H1 (cell line): ENCODE measurements at places on chromosomes 3 and 15.

GRCh38 chr15:58529041-58529440 is 97.2 kb downstream of the LIPC start:
- DNase-seq: no peak
- no peak overlapping the region for H3K4me3 ChIP-seq
- no peak overlapping the region for H3K27ac ChIP-seq
- H3K4me1 ChIP-seq: no peaks in the 10 kb centered on the region
- no peaks in the 10 kb centered on the region for H3K36me3 ChIP-seq

DNA sequence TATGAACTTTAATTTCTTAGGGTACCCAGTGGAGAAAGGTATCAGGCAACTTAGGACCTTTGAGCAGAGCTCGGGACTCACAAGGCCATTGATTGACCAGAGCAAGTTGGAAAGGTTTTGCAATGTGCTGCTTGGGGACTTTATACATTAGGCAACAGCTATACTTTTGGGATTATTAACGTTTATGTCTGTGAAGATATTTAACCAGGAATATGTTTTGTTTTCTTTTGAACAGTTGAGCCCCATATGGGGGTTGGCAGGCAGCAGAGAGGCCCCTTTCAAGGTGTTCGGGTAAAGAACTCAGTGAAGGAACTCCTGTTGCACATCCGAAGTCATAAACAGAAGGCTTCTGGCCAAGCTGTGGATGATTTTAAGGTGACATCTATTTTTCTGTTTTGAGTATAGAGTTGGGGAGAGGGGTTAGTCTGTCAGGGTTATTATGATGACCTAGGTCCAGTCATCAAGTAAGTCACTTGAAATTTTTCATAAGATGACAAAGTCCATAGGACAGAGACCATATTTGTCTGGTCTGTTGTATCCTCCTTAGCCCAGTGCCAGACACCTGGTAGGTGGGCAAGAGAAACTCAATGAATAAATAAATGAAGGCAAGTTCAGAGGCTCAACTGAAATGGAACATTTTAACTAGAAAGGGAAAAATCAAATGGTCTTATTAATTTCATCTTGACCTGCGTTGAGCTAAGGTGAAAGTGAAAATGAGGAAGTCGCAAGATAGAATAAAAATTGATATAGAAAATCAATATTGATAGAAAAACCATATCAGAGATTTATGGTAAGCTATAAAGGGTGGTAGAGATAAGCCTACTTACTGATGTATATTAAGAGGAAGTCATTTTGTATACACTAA is 2.8 kb downstream of the NFKBIZ start:
- H3K27ac ChIP-seq: no peak overlapping the region
- no peaks in the 10 kb centered on the region for H3K27me3 ChIP-seq
- no peak for DNase-seq
- H3K4me1 ChIP-seq: peaks cover 9% of the 10 kb centered on the region

DNA sequence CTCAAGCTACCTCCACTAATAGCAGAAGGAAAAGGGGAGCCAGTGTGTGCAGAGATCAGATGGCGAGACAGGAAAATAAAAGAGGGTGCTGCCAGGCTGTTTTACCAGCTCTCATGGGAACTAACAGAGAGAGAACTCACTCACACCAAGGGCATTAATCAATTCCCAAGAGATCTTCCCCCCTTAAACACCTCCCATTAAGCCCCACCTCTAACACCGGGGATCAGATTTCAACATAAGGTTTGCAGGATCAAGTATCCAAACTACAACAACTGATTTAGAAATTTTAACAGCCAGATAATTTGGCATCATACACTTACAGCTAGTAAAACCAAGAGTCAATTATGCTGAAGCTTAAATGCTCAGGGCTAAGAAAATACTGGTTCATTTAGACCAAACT is 18.9 kb downstream of the CD200 start:
- H3K27ac ChIP-seq: no peak overlapping the region
- no peak for DNase-seq
- H3K36me3 ChIP-seq: peaks cover 46% of the 10 kb centered on the region
- no peaks in the 10 kb centered on the region for H3K27me3 ChIP-seq
- H3K4me1 ChIP-seq: peaks cover 15% of the 10 kb centered on the region
- H3K4me3 ChIP-seq: no peak overlapping the region

DNA sequence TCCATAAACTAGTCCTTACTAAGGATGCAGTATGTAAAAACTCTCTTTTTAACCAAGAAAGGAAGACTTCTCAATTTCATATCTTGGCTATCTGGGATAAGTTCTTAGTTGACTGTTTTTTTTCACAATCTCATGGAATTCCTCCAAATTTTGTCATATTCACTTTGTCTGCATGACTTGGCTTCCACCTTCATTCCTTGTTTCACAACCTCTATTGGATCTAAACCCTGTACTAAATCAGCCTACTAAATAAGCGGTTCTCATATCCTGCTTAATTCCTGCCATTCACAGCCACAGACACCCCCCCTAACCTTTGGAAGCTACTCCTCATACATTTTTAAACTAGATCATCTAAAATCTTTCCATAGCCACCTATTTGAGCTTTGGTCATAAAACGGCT is 370.6 kb upstream of the NAALADL2 start:
- H3K36me3 ChIP-seq: no peaks in the 10 kb centered on the region
- H3K27ac ChIP-seq: no peak overlapping the region
- no peaks in the 10 kb centered on the region for H3K27me3 ChIP-seq
- H3K4me1 ChIP-seq: no peaks in the 10 kb centered on the region
- DNase-seq: no peak
- no peak overlapping the region for H3K4me3 ChIP-seq

DNA sequence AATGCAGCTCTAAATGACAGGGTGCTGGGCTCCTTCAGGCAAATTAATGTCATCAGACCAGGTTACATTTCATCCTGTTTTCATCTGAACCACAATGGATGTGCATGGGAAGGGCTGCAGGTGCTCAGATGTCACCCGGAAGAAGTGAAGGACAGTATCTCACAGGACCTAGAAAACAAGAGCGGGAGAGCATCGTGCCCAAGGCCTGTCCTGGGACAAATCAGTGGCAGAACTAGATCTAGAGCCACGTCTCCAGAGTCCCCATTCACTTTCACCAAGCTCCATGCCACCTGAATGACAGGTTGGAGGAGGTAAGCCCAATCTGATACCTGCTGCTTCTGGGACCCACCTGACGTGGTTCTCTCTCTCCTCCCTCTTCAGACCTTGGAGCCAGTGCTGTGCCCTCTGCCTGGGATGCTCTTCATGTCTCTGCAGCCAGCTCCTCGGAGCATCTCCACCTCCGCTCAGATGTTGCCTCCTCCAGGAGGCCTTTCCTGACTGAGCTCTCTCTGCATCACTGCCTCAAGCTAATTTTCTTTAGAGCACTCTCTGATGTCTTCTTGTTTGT is 77.3 kb downstream of the CPN2 start:
- no peak overlapping the region for H3K27ac ChIP-seq
- H3K4me1 ChIP-seq: peaks cover 26% of the 10 kb centered on the region
- no peak overlapping the region for H3K4me3 ChIP-seq
- H3K36me3 ChIP-seq: no peaks in the 10 kb centered on the region
- peaks cover 4% of the 10 kb centered on the region for H3K27me3 ChIP-seq

- no peaks in the 10 kb centered on the region for H3K36me3 ChIP-seq
- H3K4me1 ChIP-seq: peaks cover 4% of the 10 kb centered on the region; the same call in 1 of the 2 replicates
- H3K4me3 ChIP-seq: no peak overlapping the region
- H3K27me3 ChIP-seq: no peaks in the 10 kb centered on the region
- no peak for DNase-seq
Measured at GRCh38 chr3:38173834-38174418, 8.6 kb downstream of the OXSR1 start.

GRCh38 chr15:92625251-92625980 is 30.2 kb downstream of the FAM174B start:
- H3K4me1 ChIP-seq: peaks cover 3% of the 10 kb centered on the region
- no peaks in the 10 kb centered on the region for H3K36me3 ChIP-seq
- no peak for DNase-seq

- H3K4me1 ChIP-seq: peaks cover 2% of the 10 kb centered on the region; the same call in 1 of the 2 replicates
- no peaks in the 10 kb centered on the region for H3K36me3 ChIP-seq
- no peak for DNase-seq
- H3K4me3 ChIP-seq: no peak overlapping the region
- H3K27ac ChIP-seq: no peak overlapping the region
- no peaks in the 10 kb centered on the region for H3K27me3 ChIP-seq
Measured at GRCh38 chr3:129039271-129040038, 21.1 kb upstream of the GP9 start.

- no peaks in the 10 kb centered on the region for H3K27me3 ChIP-seq
- no peak for DNase-seq
Measured at GRCh38 chr15:57732526-57733331, 26.2 kb downstream of the POLR2M start.

GRCh38 chr3:4988983-4989834 is 10.0 kb downstream of the BHLHE40 start:
- H3K4me3 ChIP-seq: no peak overlapping the region
- no peak overlapping the region for H3K27ac ChIP-seq
- H3K4me1 ChIP-seq: peaks cover 5% of the 10 kb centered on the region
- DNase-seq: no peak
- peaks cover 6% of the 10 kb centered on the region; the same call in 1 of the 2 replicates for H3K27me3 ChIP-seq
- no peaks in the 10 kb centered on the region for H3K36me3 ChIP-seq

DNA sequence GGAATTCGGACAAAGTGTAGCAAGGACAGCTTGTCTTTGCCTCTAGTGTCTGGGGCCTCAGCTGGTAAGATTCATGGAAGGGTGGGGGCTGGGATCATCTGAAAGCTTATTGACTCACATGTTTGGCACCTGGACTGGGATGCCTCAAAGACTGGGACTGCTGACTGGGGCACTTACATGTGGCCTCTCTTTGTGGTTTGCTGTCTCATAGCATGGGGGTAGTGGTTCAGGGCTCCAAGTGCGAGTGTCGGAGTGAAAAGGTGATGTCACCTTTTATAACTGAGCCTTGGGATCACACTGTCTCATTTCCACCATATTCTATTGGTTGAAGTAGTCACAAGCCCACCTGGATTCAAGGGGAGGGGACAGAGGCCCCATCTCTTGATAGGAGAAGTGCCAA is 6.8 kb downstream of the MFSD1 start:
- no peak overlapping the region for H3K4me3 ChIP-seq
- H3K27ac ChIP-seq: no peak overlapping the region
- no peaks in the 10 kb centered on the region for H3K27me3 ChIP-seq
- DNase-seq: no peak

DNA sequence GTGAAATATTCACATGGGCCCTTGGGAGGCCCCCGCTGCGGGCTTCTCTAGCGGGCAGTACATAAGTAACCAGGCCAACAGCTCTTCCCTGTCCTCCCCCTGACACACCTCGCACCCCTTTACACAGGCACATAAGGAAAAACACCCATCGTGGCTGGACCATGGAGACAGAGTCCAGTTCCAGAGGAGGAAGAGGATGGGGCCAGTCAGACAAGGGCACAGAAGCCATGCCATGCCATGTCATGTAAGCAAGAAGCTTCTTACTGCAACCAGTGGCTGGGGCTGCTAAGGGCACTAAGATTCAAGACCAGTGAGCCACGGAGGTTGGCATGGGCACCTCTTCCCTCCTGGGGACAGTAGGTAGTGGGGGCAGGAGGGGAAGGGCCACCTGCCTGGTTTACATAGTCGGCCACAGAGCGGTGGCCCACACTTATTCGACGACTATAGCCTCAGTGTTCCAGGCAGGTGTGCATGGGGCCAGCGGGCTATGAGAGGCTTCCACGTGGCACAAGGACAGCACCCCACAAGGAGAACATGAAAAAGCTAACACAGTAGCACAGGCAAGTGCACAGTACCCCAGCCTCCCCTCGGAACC is 5.7 kb upstream of the CYP11A1 start:
- DNase-seq: no peak
- no peaks in the 10 kb centered on the region for H3K36me3 ChIP-seq
- H3K27me3 ChIP-seq: peaks cover 3% of the 10 kb centered on the region; the same call in 1 of the 2 replicates
- H3K4me1 ChIP-seq: peaks cover 8% of the 10 kb centered on the region

DNA sequence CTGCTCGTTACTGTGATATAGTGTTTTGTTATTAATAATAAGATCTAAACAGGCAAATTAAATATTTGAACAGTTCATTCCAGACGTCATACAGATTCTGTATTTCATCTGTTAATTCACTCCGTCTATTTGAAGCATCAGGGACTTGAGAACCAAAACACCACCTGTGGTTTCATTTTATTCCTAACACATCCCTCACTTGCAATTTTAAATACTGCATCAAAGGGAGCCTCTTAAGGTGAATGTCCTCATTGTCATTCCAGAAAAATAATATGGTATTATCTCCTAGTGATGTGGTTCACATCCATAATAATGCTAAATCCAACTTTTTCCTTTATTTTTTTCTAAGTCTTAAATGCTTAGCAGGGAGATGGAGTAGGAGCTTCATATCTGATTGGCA is 1390.9 kb upstream of the CADM2 start:
- no peak overlapping the region for H3K27ac ChIP-seq
- peak overlapping the region; percentile 38; the same call in 1 of the 2 replicates for H3K4me3 ChIP-seq
- H3K4me1 ChIP-seq: 0 out of 2 replicates have a peak, but pooled peaks cover 3% of the 10 kb centered on the region
- DNase-seq: no peak
- no peaks in the 10 kb centered on the region for H3K36me3 ChIP-seq

GRCh38 chr3:151412989-151413388 is 28.4 kb upstream of the P2RY12 start:
- no peaks in the 10 kb centered on the region for H3K27me3 ChIP-seq
- H3K27ac ChIP-seq: no peak overlapping the region
- H3K4me1 ChIP-seq: no peaks in the 10 kb centered on the region
- H3K4me3 ChIP-seq: no peak overlapping the region

DNA sequence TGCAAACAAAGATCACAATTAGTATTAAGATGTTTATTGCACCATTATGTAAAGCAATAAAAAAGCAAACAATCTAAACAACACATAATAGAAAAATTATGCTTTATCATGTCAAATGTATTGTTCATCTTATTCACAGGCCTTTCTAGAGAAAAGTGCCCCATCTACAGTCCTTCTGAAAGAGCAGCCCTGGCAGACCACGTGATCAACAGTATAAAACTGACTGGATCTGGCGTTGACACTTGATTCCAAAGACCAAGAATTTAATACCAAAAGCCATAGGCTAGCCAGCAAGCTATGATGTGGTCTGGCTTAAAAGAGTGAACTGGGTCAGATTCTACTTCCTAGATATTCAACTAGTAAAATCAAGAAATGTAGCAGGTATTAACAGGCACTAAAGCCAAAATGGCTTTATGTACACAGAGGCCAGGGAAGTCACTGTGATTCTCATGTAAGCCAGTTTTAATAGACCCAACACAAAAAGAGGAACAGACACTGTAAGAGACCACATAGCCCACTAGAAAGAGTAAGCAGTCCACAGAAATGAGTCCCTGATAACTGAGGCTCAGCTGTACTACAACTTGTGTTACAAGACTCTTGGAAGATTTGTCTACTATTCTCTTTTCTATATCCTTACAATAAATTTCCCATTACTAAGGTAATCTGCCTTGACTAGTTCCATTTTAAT is 32.5 kb downstream of the DMXL2 start:
- H3K4me1 ChIP-seq: no peaks in the 10 kb centered on the region
- no peak overlapping the region; the same call in 1 of the 2 replicates for H3K4me3 ChIP-seq
- no peaks in the 10 kb centered on the region for H3K27me3 ChIP-seq
- no peak overlapping the region for H3K27ac ChIP-seq
- DNase-seq: no peak

DNA sequence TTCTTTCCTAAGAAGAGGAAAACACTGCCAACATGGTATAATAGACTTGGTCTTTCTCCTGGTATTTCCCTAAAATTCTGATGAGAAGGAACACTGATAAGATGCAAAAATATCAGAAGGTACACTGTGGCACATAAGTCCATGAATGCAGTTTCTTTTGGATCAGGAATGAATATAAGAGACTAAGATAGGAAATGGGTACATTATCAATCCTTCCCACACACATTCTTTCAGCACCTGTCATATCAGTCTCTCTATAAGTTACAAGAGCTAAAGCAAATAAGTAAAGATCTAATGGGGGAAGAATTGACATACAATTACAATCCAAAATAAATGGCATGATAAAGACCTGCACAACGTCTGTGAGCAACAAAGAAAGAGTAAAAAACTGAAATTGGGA is 1101.0 kb downstream of the ROBO2 start:
- no peak for DNase-seq
- no peaks in the 10 kb centered on the region for H3K4me1 ChIP-seq
- no peak overlapping the region for H3K4me3 ChIP-seq
- no peaks in the 10 kb centered on the region for H3K27me3 ChIP-seq
- H3K27ac ChIP-seq: no peak overlapping the region
